ENCODE measurements at places on chromosomes 3 and 15.

DNA sequence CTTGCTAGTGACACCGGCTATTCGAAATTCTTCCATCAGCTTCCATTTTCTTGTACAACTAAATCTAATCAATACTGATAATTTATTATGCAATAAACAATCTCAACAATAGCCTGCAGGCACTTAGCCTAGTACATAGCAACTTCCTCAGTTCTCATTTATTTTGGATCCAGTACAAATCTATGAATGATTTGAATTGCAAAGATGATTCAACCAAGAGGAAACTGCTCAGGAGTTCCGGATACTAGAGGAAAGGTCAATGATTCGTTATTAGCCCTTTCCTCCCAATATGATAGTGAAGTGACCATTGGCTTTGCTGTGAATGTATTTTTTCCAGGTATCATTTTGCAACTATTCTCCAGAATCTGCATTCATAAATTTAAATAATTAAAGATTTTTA, 827.0 kb downstream of the CADM2 start:
- no peak for DNase-seq

- DNase-seq: no peak
Observed at GRCh38 chr3:115293321-115293720, 146.2 kb upstream of the ZBTB20 start.

GRCh38 chr3:10848261-10848660, 32.2 kb downstream of the SLC6A11 start:
- DNase-seq: no peak

- DNase-seq: no peak
Observed at GRCh38 chr3:172918568-172919296, 168.2 kb downstream of the ECT2 start.

GRCh38 chr3:23547905-23548650, 257.7 kb upstream of the UBE2E1 start:
- no peak for DNase-seq

- no peak for DNase-seq
Observed at GRCh38 chr15:29018120-29018805, 132.5 kb downstream of the APBA2 start.

- no peak for DNase-seq
Observed at GRCh38 chr15:41502795-41503668, 9.4 kb downstream of the ITPKA start.

DNA sequence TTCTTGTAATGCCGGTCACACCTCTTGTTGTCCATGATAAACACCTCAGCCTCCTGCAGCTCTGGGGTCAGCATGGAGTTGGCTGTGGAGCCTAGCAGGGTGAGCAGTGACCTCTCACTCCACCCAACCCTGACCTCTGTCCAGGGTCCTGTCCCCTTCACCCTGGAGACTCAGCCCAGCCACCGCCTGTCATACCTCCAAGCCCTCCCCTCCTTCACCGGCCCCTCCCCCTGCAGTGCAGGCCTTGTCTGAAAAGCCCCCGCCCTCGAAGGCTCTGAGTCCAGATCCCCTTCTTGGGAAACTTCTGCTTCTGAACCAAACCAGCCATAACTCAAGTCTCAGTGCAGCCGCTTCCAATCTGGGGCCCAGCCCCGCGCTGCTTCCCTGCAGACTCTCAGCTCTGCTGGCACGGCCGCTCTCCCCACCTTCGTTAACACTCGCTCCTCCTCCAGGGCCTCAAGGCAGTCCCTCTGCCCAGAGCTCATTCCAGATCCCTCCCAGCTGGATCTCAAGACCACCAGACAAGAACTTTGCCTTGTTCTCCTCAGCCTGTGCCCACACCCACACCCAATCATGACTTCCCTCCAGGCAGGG, 25.4 kb upstream of the PRSS50 start:
- no peak for DNase-seq

- no peak for DNase-seq
Observed at GRCh38 chr15:35671981-35672380, 126.0 kb upstream of the DPH6 start.

DNA sequence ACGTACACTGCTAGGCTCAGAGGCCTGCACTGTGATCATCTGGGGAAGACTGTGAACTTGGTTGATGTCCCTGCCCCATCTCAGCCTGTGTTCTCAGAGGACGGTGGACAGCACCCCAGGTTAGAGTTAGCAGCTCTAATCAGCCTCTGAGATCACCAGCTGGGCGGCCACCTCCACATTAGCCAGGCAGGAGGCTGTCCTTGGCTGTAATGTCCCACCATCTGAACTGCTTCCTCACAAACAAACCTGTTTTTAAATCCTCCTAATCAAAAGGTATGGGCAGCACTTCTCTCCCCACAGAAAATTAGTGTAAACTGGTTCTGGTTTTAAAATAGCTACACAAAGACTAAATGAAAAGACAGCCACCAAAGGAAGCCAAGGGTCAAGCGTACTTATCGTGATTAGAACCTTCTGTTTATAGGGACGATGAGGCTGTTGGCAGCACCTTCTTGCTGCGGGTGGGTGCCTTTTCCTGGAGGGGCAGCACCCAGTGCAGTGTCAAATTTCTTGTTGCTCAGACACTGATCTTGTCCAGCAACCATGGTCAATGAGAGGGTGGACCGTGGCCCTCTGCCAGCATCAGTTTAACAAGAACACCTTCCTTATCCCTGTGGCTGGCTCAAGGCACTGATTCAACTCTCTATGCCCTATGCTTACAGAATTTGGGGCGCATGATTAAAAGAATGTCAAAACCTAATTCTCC, 24.6 kb downstream of the ACSBG1 start:
- DNase-seq: no peak

DNA sequence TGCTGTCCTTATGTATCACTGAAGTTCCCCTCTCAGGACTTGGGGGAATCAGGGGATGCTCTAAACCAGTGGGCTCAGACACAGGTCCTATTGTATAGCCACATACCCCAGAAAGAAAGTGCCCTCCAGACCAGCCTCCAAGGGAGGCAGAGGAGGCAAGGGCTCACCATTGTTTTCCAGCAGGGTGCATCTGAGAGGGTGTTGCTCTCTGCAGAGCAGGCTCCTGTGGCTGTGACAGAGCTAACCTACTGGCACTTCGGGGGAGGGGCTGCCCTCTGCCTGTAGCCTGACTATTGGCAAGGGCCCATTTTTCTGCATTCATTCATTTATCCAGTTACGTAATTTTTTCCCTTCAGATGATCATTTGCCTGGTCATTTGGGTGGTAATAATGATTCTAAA, 39.9 kb downstream of the EEFSEC start:
- DNase-seq: no peak

- DNase-seq: no peak
Observed at GRCh38 chr3:173396191-173397041, 1.1 kb upstream of the NLGN1 start.

DNA sequence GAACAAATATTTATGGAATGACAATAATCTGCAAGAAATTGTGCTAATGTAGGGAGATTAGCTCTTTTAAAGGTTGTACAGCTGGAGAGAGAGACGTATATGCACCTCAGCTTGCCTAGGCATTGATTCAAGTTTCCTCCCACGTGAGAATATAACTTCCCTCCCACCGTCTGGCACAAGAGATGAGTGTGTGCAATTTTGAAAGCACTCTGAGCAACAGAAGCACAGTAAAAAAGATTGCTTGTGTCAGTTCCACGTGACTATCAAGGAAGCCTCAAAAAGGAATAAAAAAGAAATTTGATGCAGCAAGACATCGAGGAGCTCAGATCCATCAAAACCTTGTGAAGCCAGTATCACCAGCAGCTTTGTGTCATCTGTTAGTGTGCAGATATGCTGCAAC, 435.3 kb downstream of the TUSC7 start:
- no peak for DNase-seq

DNA sequence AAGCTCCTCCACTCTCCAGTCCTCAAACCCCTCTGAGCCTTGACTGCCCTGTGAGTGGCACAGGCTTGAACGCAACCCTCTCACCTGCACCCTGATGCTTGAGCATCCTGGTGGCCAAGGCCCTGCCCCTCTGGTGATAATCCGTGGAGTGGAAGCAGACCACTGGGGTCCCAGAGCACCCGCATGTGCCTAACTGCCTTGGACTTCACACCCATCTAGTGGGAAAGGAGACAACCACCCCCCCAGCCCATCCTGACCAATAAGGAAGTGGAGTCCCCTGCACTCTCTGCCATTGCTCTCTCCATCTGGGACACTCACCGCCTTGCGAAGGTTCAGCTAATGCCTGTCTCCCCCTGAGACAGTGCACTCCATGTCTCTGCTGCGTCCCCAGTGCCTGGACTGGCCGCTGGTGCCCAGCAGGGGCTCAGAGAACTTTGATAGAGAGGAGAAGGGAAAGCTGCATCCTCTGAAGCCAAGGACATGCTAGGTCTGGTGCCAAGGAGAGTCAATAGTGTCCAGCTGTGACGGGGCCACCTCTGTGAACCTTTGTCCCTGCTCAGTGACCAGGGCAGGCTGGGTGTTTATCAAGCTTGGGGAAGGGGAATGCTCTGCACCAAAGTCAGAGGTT, 3.4 kb downstream of the KLF15 start:
- DNase-seq: no peak

GRCh38 chr3:52088445-52089367, 32.3 kb upstream of the DUSP7 start:
- no peak for DNase-seq

DNA sequence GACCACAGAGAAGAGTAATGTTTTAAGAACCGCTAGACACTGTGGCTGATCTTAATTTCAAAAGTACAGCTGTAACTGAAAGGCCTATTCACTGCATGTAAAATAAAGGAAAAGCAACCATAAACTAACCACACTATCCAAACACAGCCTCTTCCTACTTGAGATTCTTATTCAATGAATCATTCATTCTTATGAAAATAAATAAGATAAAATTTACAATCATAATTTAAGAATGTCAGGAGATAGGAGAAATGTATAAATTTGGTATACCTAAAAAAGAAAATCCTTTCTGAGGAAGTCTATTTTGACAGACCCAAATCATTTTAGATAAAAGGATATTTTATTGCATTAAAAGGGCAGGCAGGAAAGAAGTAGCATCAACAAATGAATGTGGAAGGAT, 533.5 kb upstream of the ZNF385D start:
- DNase-seq: no peak

Measured in D721Med (cell line).